ENCODE measurements at places on chromosomes 11 and 22.

GRCh38 chr11:82004537-82005213 is 729.0 kb downstream of the FAM181B start:
- DNase-seq = no peak

- no peak for DNase-seq
Measured at GRCh38 chr11:47131136-47131535, 45.5 kb downstream of the ARFGAP2 start.

- no peak for DNase-seq
Measured at GRCh38 chr22:42961810-42962209, 53.1 kb downstream of the PACSIN2 start.

DNA sequence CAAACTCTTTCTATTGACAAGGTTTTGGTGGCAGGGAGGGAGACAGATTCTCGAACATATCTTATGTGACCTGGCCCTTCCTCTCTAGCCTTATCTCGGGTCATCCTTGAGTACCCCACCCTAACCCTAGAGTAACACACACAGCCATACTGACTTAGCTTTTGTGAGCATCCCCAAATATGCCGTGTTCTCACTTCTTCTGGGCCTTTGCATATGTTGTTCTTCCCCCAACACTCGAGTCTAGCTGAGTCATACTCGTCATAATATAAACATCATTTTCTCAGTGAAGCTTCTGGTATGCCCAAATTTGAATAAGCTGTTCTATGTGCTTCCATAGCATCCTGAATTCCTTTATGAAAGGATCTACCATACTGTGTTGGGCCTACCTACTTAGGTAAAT is 8.0 kb downstream of the TTC17 start:
- no peak for DNase-seq

- DNase-seq = no peak
Measured at GRCh38 chr11:21480240-21480639, 712.6 kb upstream of the ANO5 start.

DNA sequence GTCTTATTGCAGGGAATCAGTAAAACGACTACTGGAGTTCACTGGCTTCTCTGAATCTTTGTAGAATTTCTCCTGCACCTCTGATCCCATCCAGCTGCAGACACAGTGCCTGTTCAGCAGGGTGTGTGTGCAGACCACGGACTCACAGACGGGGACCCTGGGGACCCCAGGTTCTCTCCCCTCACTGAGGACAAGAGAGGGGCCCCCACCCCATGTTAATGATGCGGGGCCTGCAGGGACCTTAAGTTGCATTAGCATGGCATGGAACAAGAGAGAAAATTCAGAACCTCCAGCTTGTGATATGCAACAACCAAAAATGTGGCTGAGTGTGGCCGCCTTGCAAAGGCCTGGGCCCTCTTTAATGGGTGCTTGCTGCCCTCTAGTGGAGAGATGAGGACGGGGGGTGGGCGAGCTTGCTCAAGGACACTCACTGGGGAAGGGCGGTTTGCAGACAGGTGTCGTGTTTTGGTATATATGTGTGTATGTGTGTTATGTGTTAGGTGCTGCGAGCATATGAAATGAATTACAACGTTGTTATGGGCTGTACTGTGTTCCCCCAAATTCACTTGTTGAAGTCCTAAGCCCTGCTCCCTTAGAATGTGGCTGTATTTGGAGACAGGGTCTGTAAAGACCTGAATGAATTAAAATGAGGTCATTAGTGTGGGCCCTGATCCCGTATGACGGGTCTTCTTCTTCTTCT is 84.4 kb upstream of the SEPTIN5 start:
- DNase-seq = peak; percentile 62

DNA sequence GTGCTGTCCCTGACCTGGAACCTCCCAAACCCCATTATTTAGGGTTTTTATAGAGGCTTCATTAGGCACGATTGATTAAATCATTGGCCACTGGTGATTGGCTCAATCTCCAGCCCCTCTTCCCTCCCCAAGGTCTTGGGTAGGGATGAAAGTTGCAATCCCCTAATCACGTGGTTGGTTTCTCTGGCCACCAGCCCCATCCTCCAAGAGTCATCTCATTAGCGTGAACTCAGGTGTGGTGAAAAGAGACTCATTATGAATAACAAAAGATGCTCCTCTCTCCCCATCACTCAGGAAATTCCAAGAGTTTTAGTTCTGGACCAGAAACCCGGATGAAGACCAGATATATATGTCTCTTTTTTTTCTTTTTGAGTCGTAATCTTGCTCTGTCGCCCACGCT is 7.6 kb upstream of the MARK2 start:
- DNase-seq = no peak

DNA sequence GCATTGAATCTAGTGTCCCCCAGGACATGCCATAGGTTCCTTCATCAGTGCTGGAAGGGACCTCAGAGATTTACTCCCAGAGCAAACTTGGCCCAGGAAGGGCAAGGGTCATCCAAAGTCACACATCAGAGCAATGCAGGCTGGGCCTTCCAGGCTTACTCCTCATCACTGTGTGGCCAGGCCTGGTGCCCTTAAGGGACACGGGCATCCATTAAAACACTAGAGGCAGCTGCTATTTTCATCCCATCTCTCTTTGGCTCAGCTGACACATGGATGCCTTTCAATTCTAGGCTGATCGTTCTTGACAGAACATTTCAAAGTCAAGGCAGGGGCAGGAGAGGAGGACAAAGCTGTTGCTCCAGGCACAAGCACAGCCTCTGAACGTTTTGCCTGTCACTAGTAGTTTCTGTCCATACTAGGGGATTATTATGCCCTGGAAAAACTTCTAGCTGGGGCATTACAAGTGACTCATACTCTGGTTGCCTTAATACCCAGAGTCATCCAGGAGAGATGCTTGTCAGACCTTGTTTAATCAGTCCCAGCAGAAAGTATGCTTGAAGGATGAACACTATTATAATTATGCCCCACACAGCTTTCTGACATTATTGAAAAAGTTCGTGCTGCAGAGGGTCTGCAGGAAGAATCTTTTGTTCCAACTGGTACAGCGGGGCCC is 240.3 kb downstream of the TENM4 start:
- DNase-seq = no peak

DNA sequence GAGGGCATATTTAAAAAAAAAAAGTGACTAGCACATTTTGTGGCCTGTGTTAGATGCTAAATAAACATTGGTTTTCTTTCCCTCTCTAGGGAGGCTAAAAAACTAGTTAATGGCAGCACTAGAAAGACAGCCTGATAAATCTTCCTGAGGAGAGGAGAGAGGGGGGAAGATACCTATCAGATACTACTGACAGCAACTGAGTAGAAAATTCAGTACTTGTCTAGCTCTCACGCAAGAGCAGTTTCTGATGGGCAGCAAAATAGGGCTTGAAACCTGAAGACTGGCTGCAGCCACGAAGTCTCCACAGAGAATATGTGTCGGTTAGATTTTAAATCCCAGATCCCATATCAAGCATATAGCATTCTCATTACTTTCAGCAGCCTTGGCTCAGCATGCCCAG is 388.2 kb downstream of the KCNA4 start:
- DNase-seq = no peak

GRCh38 chr11:68216171-68216938 is 3.3 kb upstream of the KMT5B start:
- DNase-seq = no peak

Data from CMK (cell line).